ENCODE measurements at places on chromosomes 4 and X. TPM values are rescaled to one million over a fixed set of nuclear protein-coding genes. Genes with fewer than 3 reads are reported as not detected.

DNA sequence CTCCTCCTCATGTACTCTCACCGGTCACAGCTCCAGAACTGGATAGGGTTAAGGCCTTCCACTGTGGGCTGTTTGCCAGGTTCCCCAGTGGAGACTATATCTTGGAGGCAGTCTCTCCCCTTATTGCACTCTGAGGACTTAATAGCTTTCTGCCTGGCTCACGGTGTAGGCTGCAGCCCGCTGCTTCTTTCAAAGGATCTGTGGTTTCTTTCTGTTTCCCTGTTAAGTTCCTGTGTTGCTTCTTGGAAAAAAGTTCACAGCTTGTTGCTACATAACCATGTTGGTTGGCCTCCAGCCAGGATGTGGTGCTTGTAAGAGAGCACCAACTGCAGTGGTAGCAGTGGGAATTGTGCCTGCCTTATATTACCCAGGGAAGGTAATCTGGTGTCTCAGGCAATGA lies 24.9 kb upstream of the ZDHHC15 start:
- H3K27ac ChIP-seq, result no peak overlapping the region
- H3K36me3 ChIP-seq, result no peaks in the 10 kb centered on the region
- H3K27me3 ChIP-seq, result peaks cover 6% of the 10 kb centered on the region
- H3K4me3 ChIP-seq, result no peak overlapping the region
- no peaks in the 10 kb centered on the region for H3K4me1 ChIP-seq

- DNase-seq, result no peak
- H3K4me3 ChIP-seq, result peak overlapping the region; percentile 69
- peaks cover 14% of the 10 kb centered on the region for H3K4me1 ChIP-seq
- no peaks in the 10 kb centered on the region for H3K36me3 ChIP-seq
These were observed 493 bp upstream of the UCHL1 start for GRCh38 chr4:41256131-41256739.

DNA sequence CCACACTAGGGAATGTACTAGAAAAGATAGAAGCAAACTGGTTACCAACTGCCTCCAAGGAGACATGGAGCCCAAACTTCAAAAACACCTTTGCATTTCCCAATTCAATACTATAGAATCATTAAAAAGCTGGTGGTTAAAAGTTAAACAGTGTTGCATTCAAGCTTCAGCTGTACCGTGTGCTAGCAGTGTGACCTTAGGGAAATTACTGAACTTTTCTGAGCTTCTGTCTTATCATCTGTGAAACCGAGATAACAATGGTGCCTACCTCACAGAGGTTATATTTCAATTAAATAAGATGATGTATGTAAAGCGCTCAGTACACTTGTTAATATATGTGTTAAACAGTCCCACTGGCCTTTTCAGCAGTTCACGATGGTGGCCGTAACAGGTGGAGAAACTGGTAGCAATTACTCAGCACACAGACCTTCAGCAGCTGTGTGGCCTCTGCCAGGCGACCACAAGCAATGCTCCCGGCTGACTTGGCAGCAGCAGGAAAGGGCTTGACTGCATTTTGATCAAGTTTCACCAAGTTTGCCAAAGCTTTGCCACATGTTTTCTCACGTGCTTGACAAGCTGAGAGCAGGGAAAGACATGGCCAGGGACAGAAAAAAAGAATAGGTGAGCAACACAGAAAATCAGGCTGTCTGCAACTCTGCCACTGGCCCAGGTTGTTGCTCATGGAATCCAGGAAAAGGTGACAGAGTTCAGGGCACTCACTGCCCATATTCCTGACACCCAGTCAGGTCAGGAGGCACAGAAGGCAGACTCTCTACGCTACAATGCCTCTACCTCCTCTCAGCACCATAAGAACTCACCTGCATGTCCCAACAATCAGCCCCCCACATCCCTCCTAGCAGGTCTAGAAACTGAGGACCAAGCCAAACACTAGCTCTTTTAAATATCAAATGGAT lies 72.1 kb downstream of the PARM1 start:
- H3K4me3 ChIP-seq, result no peak overlapping the region
- H3K27me3 ChIP-seq, result no peaks in the 10 kb centered on the region
- H3K27ac ChIP-seq, result no peak overlapping the region

- H3K27ac ChIP-seq, result no peak within 1 kb of the TSS
- peaks cover 24% of the 10 kb centered on the region for H3K27me3 ChIP-seq
- DNase-seq, result peak; percentile 19
These were observed at the start of gene GRID2 for GRCh38 chr4:92303621-92304027. Gene GRID2, plus strand, starts transcription at chr4:92303966.

DNA sequence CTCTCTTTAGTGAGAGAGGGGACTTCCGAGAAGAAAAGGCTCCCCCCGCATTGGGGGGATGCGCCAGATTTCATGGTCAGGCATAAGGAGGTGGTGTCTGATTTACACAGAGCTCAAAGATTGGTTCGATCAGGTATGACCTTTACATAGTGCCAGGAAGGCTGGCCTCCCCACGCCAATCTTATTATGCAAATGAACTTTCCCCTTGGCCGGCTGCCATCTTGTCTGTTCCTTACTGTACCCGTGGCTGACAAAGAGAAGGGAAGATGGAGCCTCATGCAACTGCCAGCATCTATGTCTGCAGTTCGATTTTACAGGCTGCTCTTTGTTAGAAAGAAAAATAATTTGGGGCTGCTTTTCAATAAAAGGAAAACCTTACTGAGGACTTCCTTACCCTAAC lies 197.2 kb downstream of the GPM6A start:
- H3K4me3 ChIP-seq, result no peak overlapping the region
- no peak overlapping the region for H3K27ac ChIP-seq
- no peaks in the 10 kb centered on the region for H3K4me1 ChIP-seq
- no peaks in the 10 kb centered on the region for H3K36me3 ChIP-seq

GRCh38 chr4:5969777-5970176 lies 48.5 kb downstream of the C4orf50 start:
- no peak overlapping the region for H3K27ac ChIP-seq
- DNase-seq, result no peak
- H3K27me3 ChIP-seq, result peaks cover 6% of the 10 kb centered on the region
- H3K4me3 ChIP-seq, result no peak overlapping the region

GRCh38 chr4:151678048-151678872 lies 82.5 kb downstream of the GATB start:
- no peaks in the 10 kb centered on the region for H3K4me1 ChIP-seq
- no peak overlapping the region for H3K27ac ChIP-seq
- no peak overlapping the region for H3K4me3 ChIP-seq
- DNase-seq, result no peak

DNA sequence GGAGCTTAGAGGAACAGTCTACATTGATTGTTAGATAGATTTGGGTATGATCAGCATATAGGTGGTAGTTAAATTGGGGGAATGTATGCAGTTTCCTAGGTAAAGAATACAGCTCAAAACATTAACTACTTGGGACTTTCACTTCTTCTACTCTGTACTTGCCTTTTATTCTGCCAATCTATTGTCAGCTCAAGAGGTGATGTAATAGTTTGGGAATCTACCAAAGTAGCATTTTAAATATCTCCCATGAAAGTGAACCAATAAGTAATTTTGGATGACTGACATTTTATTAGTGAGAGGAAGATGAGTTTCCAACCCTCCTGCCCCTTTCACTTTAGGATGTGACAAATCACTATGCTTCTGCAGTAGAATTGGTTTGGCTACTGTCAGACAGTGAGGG lies 43.4 kb downstream of the NUDT6 start:
- H3K27me3 ChIP-seq, result no peaks in the 10 kb centered on the region

GRCh38 chr4:150141756-150142155 lies 63.5 kb downstream of the DCLK2 start:
- DNase-seq, result no peak
- no peak overlapping the region for H3K27ac ChIP-seq
- H3K27me3 ChIP-seq, result no peaks in the 10 kb centered on the region
- no peaks in the 10 kb centered on the region for H3K36me3 ChIP-seq
- peaks cover 11% of the 10 kb centered on the region for H3K4me1 ChIP-seq

- no peak overlapping the region for H3K4me3 ChIP-seq
- H3K36me3 ChIP-seq, result no peaks in the 10 kb centered on the region
- H3K27ac ChIP-seq, result no peak overlapping the region
These were observed 449.1 kb downstream of the BCOR start for GRCh38 chrX:39648548-39649254.

- no peaks in the 10 kb centered on the region for H3K27me3 ChIP-seq
- no peak for DNase-seq
- no peaks in the 10 kb centered on the region for H3K4me1 ChIP-seq
- no peak overlapping the region for H3K4me3 ChIP-seq
- H3K36me3 ChIP-seq, result no peaks in the 10 kb centered on the region
These were observed 86.8 kb downstream of the ZNF718 start for GRCh38 chr4:211033-211511.

GRCh38 chr4:53514509-53514908 lies 76.8 kb downstream of the LNX1 start:
- no peak for DNase-seq
- peaks cover 9% of the 10 kb centered on the region for H3K4me1 ChIP-seq
- no peaks in the 10 kb centered on the region for H3K36me3 ChIP-seq
- no peak overlapping the region for H3K27ac ChIP-seq
- H3K27me3 ChIP-seq, result no peaks in the 10 kb centered on the region

- DNase-seq, result no peak
- H3K27ac ChIP-seq, result no peak overlapping the region
- H3K4me3 ChIP-seq, result no peak overlapping the region
- no peaks in the 10 kb centered on the region for H3K36me3 ChIP-seq
- no peaks in the 10 kb centered on the region for H3K27me3 ChIP-seq
These were observed 34.1 kb downstream of the CNKSR2 start for GRCh38 chrX:21408307-21408706.

GRCh38 chr4:102832667-102833066 lies 5.3 kb upstream of the UBE2D3 start:
- no peaks in the 10 kb centered on the region for H3K27me3 ChIP-seq
- peaks cover 22% of the 10 kb centered on the region for H3K4me1 ChIP-seq
- no peak for DNase-seq
- no peak overlapping the region for H3K27ac ChIP-seq
- H3K36me3 ChIP-seq, result no peaks in the 10 kb centered on the region

DNA sequence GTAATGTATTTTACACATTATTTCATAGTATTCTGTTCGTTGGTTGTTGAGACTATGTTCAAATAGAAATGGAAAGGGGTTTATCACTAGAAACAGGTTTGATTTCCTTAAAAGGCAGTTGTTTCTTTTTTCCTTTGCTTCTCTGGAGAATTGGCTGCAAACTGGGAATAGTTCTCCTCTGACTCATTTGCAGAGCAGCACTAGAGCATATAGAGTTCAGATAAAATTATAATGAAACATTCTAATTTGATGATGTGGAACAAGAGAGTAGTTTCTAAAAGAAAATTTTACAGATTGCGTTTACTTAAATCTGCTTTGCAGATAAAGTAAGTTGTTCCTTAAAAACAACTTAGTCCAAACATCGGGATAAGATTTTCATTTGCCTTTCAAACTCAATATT lies 29.7 kb downstream of the SYNPO2 start:
- no peak for DNase-seq
- no peaks in the 10 kb centered on the region for H3K36me3 ChIP-seq
- H3K4me3 ChIP-seq, result no peak overlapping the region
- no peaks in the 10 kb centered on the region for H3K27me3 ChIP-seq
- no peak overlapping the region for H3K27ac ChIP-seq

GRCh38 chr4:182042945-182043344 lies 200.3 kb upstream of the TENM3 start:
- no peak for DNase-seq
- no peaks in the 10 kb centered on the region for H3K4me1 ChIP-seq
- H3K36me3 ChIP-seq, result no peaks in the 10 kb centered on the region

GRCh38 chr4:184215709-184216328 lies 1.9 kb downstream of the ENPP6 start:
- no peak overlapping the region for H3K27ac ChIP-seq
- DNase-seq, result no peak
- H3K4me1 ChIP-seq, result no peaks in the 10 kb centered on the region
- no peaks in the 10 kb centered on the region for H3K36me3 ChIP-seq

GRCh38 chr4:2304877-2305561 lies 43.1 kb upstream of the MXD4 start:
- no peak for DNase-seq
- H3K27me3 ChIP-seq, result no peaks in the 10 kb centered on the region
- no peak overlapping the region for H3K4me3 ChIP-seq
- no peaks in the 10 kb centered on the region for H3K4me1 ChIP-seq
- no peak overlapping the region for H3K27ac ChIP-seq

DNA sequence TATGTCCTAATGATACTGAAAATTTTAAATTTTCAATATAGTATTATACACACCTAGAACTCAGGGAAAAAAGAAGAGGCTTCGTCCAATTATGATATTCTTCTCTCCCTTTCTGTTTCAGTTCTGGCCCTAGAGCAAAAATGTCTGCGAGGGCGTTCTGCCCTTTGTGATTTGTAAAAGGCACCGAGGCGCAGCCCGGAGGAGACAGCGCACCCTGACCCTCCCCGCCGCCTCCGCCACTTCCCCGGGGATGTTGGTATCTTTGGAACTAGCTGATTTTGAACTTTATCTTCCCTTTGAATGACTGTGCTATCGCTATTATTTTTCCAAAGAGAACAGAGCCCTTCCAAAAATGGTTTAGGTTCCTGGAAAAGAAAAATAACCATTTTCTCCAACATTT lies 173.2 kb upstream of the FAM9B start:
- no peak overlapping the region for H3K27ac ChIP-seq
- H3K4me3 ChIP-seq, result no peak overlapping the region
- H3K4me1 ChIP-seq, result no peaks in the 10 kb centered on the region
- H3K27me3 ChIP-seq, result peaks cover 14% of the 10 kb centered on the region
- DNase-seq, result peak; percentile 27
- no peaks in the 10 kb centered on the region for H3K36me3 ChIP-seq

DNA sequence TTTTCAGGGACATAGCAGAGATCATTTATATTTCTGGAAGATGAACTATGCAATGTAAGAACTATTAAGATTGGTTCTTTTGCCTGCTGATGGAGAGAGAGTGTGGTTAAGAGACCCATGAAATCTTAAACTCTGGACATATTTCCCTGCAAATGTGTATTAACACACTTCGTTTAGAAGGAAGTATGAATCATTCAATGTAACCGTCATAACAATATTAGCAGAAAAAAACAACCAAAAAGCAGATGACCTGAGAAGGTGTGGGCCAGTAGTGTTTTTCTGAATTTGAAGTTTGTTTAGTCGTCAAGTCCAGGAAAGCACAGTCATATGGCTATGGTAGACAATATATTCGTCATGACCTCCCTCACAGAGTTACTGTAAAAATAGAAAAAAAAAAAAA lies 2.5 kb upstream of the TMPRSS11D start:
- H3K36me3 ChIP-seq, result no peaks in the 10 kb centered on the region
- H3K4me3 ChIP-seq, result no peak overlapping the region
- no peak overlapping the region for H3K27ac ChIP-seq
- DNase-seq, result no peak

The FAM156A gene
- total RNA-seq, result 30.9 TPM

The BGN gene
- total RNA-seq, result 18.9 TPM

The CSAG1 gene
- not detected for total RNA-seq

The TMPRSS11B gene
- not detected for total RNA-seq

The ZNF275 gene
- total RNA-seq, result 240 TPM

The AKAP14 gene
- total RNA-seq, result not detected

The NEIL3 gene
- 0.28 TPM for total RNA-seq

The ENPEP gene
- 5.5 TPM for total RNA-seq
